ENCODE measurements at places on chromosomes 7 and 10.

DNA sequence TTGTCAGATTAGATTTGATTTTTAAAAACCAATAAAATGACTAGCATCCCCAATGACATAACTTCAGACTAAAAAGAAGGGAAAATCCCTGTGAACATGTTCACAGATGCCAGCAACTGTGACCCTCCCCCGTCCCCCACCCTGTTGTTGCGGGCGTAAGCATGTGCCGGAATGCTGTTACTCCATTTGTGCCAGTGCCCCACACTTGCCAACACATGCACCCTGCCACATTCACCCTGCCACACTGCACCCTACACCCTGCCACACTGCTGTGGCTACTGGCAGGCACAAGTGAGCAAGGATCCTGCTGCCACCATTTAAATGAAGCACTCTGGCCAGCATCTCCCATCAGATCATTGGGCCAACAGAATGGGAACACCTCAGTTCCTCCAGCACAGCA lies 540.2 kb downstream of the GRID1 start:
- no peak for DNase-seq

- DNase-seq: no peak
Observed at GRCh38 chr7:149240637-149241036, 1.2 kb downstream of the ZNF212 start.

DNA sequence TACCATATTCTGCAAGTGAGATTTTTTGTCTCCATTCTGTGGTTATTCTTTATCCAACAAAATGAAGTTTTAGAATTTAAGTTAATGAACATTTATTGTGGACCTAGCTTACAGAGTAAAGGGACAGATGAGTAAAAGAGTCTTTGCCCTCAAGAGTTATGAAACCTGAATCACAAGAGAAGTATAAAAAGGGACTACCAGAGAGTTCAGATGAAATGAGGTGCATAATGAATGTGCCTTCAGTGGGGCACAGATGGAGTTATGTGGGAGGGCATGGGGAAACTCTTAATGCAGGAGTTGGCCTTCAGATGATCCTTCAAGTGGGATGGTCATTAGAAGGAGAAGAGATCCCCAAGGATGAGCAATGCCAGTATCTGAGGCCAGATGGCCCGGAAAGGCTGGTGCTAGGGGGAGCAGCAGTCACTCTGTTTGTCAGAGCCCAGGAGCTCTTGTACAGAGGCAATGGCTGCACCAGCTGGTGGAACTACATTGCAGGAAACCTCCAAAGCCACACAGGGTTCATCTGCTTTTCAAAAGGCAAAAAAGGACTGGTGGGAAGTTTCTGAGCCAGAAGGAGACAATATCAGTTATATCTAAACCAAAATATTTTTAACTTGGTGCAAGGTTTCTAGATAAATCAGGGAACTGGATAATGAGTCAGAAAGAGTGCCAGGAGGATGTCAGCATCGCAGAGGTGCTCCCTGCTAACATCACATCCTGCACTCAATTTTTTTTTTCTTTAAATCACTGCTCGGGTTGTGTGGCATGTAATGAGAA lies 162.0 kb downstream of the KLF6 start:
- peak; percentile 26 for DNase-seq

GRCh38 chr10:124533266-124533665 lies 71.6 kb downstream of the LHPP start:
- no peak for DNase-seq

Measured in hepatic stellate cell (primary cell).